CD4-positive, alpha-beta T cell treated with Interleukin-15 for 4 hours (primary cell): ENCODE measurements at places on chromosomes 2 and 18.

DNA sequence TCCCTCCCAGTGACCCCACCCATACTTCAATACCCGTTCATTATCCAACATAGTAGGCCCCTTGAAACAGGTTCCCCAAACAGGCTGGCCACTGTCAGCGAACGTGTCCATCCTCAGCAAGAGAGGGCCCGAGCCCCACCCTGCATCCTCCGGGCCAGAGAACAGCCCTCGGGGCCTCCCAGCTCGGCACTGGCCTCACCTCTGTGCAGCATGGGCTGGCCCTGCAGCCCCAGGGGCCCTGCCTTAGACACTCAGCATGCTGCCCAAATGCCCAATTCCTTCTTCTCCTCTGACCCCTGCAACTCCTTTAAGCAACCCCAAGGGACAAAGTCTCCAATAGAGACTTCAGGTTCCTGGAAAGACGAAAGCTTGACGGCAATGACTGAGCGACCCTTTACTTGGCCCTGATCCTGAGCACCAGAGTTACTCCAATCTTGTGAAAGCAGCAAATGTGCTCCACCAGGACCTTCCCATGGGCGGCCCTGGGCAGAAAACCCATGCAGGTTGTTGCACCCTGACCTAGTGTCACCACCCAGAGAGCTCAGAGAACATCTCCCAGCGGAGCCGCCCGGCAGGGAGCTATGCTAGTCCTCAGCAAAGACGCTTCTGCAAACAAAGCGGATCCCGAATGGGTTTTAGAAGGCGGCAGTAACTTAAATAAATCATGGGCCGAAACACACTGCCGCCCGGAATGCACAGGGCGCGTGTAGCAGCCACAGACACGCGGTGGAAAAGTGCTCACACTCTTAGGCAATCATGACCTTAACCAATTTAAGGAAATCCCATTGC lies 782 bp downstream of the COL6A3 start:
- DNase-seq, result no peak

- no peak for DNase-seq
Observed at GRCh38 chr2:131426727-131427126, 49.2 kb upstream of the TUBA3D start.

- DNase-seq, result no peak
Observed at GRCh38 chr2:206457188-206457634, 13.9 kb downstream of the ADAM23 start.

GRCh38 chr2:199449455-199449854 lies 8.3 kb downstream of the SATB2 start:
- DNase-seq, result no peak

DNA sequence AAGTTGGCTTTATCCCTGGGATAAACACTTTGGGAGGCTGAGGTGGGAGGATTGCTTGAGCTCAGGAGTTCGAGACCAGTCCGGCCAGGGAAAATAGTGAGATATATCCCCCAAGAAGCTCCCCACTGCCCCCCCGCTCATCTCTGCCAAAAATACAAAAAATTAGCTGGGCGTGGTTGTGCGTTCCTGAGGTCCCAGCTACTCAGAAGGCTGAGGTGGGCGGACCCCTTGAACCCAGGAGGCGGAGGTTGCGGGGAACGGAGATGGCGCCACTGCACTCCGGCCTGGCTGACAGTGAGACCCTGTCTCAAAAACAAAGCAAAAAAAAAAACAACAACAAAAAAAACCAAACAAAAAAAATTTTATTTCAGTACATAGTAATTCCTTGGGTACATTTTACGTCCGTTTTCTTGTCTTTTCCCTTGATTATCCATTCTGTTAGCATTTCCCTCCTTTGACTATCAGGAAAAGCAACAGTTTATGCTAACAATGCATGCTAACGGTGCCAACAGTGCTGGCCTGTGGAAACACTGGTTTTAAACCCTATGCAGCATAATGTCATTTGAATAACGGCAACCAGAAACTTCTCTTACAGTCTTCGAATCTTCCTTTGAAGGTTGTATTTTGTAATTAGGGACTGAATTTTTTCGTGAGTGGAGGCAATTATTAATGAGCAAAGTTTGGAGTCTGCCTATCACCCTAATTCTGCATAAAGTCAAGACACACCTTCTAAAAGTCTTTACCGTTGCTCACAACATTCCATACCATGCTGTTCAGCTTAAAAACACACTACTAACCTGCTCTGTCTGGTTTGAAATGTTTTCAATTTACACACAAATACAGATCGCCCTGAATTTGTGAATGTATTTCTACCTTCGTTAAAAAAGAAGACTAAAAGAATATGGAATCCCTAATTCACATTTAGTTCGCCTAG lies 721 bp upstream of the MIB1 start:
- no peak for DNase-seq

- no peak for DNase-seq
Observed at GRCh38 chr18:9927392-9928063, 13.7 kb downstream of the VAPA start.

- DNase-seq, result peak; percentile 45
Observed at GRCh38 chr2:113178891-113179290, 5.1 kb downstream of the PSD4 start.

- no peak for DNase-seq
Observed at GRCh38 chr2:86633155-86633651, 9.5 kb upstream of the RNF103 start.

DNA sequence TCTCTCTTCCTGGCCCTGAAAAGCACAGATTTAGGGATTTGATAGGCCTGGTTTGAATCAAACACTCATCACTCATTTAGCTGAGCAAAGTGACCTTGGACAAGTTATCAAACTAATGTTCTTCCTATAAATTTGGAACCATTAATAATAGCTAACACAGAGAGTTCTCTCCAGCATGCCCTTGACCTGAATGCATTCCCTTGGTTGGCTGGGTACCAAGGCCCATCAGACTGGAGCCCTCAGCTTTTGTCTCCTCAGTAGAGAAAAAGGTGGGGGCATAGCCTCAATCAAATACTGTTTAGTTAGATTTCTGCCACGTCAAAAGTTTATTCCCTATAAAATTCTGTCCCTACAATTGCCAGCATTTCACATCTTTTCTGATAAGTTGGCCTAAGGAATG lies 13.8 kb upstream of the MRPL19 start:
- DNase-seq, result no peak

DNA sequence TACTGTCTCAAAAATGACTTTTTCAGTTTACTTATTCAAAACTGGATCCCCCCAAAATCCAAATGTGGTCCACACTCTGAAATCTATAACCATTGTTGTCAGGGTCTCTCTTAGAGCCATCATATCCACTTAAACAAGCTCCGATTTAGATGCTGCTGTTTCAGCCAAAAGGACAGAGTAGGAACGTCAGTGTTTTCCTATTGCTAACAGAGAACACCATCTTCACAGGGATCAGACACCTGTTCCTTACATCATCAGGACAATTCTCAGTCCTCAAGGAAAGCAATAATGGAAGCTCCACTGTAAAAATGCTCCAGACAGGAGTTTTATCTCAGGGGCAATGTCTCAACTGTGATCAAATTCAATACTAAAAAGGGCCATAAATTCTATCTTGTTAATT lies 155.4 kb downstream of the STK39 start:
- no peak for DNase-seq

- DNase-seq, result no peak
Observed at GRCh38 chr2:27992787-27993401, 102.4 kb downstream of the BABAM2 start.

GRCh38 chr2:60556576-60557485 lies 3.4 kb upstream of the BCL11A start:
- no peak for DNase-seq

DNA sequence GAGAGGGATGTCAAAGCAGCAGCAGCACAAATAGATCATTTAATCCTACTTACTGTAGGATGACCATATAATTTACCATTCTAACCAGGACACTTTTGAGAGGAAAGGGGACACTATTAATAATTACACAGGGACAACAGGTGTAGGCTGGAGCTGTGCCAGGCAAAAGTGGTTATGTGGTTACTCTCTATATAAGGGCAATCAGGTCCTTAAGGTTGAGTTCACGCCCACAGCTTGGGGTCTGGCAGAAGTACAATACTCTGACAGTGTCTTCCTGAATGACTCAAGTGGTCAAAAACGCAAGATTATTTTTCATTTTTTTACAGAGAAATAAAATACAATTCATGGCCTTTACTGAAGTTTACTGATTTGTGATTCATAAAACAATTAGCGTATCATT lies 2.8 kb downstream of the PREPL start:
- DNase-seq, result peak; percentile 56

GRCh38 chr2:204264621-204265140 lies 280.6 kb upstream of the PARD3B start:
- no peak for DNase-seq

GRCh38 chr2:219440388-219441256 lies 6.0 kb downstream of the SPEG start:
- DNase-seq, result no peak

- no peak for DNase-seq
Observed at GRCh38 chr2:138125306-138126288, 161.3 kb downstream of the HNMT start.

- no peak for DNase-seq
Observed at GRCh38 chr2:16252891-16253290, 312.5 kb downstream of the MYCN start.

- DNase-seq, result no peak
Observed at GRCh38 chr2:240129311-240129710, 6.8 kb downstream of the COPS9 start.

DNA sequence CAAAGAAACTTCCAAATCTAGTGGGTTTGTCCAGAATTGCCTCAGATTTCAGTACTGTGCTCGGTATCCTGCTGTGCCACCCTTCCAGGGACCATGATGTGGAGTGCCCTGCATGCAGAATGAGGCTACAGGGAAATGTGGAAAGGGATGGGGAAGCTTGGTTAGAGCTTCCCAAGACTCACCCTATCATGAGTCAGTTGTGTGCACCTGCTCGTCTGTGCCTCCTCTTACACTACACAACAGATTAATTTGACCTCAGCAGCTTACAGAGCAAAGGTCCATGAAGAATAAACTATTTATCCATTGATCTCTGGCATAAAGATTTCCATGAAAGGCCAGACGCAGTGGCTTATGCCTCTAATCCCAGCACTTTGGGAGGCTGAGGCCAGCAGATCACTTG lies 21.3 kb upstream of the NCK2 start:
- no peak for DNase-seq

DNA sequence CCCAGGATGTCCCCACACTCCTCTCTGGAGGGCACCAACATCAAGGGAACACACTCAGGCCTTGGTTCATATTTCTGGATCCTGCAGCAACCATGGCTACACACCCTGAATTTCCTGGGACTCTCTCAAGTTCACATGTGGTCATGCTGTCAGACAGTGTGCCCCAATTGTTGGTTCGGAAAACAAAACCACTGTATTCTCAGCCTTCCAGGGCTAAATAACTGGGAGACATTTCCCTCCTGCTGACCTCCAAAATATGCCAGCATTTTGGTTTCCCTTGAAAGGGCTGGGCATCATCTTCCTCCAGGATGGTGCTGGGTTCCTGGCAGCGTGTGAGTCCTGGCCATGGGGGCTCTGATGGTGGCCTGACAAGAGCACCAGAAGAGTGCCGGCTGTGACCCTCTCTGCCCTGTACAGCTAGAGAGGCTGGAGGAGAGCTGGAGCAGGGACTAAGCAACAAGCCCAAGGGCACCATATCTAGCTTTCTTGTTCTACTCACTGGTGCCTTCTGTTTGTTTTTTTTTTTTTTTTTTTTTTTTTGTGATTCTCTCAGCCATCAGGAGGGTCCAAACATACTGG lies 37.5 kb upstream of the WIPF1 start:
- DNase-seq, result peak; percentile 44

- no peak for DNase-seq
Observed at GRCh38 chr2:219414857-219415256, 3.3 kb upstream of the DES start.

- peak; percentile 71 for DNase-seq
Observed at GRCh38 chr2:28681158-28681571, 70.5 kb upstream of the PPP1CB start.

GRCh38 chr2:177165061-177165583 lies 47.5 kb upstream of the HNRNPA3 start:
- DNase-seq, result no peak

DNA sequence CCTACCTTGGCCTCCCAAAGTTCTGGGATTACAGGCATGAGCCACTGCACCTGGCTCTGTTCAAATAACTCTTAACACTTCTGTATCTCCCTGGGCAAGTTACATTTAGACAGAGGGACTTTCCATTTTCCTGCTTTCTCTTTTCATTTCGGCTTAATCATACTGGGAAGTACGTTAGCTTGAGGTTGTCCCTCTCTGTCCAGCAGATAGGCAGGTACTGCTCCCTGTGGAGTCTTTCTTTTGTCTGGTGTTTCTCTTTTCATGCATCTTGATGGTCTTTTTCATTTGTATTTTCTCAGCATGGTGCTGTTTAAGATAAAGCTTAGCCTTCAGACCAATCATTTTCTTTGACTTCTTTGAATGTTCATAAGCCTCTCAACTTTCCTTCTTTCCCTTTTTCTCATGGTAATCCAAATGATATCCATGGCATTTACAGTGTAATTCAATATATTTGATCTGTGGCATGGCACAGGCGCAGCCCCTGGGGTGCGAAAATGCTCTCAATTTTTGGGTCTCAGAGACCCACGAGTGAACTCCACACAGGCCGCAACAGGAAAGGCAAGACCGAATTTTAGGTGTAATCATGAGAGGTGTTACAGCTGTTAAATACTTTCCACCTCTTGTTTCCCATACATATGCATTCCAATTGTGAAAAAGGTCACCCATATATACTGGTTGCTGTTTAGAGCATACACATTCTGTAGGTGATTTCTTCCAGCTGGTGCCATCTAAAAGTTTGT lies 99.9 kb upstream of the MYO3B start:
- DNase-seq, result no peak

GRCh38 chr2:120817136-120817955 lies 81.7 kb downstream of the GLI2 start:
- no peak for DNase-seq

GRCh38 chr2:124874219-124874618 lies 849.1 kb downstream of the CNTNAP5 start:
- no peak for DNase-seq

DNA sequence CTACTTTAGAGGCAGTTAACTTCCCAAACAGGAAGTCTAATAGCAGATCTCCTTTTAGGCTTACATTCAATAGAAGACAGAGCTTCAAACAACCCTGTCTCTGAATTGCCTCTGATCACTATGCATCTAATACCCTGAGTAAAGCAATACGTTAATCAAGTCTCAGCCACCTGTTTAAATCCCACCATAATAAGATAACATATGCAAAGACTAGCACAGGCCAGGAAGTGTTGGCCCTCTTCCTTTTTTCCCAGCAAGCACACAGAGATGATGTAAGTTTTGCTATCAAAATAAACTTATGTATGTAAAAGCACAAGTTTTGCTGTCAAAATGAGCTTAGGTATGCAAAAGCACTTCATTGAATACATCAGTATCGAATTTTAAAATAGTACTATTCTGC lies 385.5 kb downstream of the RND3 start:
- DNase-seq, result no peak
